Chondrocyte (in vitro differentiated cells): ENCODE measurements at places on chromosomes 13 and 19.

DNA sequence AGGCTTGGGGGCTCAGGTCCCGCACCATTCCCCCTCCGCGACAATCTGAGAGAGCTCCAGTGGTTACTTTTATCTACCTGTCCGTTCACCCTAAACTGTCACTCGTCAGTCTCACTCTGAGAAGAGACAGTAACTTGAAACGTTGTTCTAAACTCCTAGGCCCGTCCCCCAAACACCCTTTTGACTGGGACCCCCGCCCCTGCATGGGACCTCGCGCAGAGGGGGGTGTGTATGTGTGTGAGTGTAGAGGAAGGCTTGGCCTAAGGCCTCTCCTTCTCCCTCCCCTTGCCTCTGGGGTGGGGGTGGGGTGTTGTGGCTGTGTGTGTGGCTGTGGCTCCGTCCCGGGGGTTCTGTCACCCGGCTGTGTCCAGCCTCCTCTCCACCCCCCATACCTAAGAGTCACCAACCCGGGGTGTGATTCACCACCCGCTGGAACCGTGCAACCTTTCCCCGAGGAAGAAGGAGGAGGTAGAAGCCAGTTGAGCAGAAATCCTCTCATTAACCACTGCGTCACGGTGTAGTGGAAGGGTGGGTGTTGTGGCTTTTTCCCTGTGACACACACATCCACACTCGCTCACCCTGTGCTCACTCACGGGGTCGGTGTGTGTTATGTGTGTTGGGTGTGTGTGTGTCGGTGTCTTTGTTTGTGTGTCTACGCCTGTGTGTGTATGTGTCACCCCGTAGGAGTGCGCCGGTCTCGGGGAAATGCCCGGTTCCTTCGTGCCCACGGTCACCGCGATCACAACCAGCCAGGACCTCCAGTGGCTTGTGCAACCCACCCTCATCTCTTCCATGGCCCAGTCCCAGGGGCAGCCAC, 2.4 kb downstream of the FOSB start:
- no peak for DNase-seq

DNA sequence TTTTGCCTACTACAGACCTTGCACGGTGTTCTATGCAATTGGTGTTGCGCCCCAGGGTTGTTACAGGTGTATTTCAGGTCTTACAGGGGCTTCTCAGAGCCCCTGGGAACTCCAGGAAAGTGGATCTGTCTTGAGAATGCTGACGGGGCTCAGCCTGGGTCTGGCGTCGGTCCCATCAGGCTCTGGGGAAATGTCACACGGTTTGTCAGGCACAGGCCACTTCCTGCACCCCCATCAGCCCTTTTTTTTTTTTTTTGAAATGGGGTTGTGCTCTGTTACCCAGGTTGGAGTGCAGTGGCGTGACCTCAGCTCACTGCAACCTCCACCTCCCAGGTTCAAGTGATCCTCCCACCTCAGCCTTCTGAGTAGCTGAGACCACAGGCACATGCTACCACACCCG, 13.2 kb downstream of the CLEC4G start:
- no peak for DNase-seq

DNA sequence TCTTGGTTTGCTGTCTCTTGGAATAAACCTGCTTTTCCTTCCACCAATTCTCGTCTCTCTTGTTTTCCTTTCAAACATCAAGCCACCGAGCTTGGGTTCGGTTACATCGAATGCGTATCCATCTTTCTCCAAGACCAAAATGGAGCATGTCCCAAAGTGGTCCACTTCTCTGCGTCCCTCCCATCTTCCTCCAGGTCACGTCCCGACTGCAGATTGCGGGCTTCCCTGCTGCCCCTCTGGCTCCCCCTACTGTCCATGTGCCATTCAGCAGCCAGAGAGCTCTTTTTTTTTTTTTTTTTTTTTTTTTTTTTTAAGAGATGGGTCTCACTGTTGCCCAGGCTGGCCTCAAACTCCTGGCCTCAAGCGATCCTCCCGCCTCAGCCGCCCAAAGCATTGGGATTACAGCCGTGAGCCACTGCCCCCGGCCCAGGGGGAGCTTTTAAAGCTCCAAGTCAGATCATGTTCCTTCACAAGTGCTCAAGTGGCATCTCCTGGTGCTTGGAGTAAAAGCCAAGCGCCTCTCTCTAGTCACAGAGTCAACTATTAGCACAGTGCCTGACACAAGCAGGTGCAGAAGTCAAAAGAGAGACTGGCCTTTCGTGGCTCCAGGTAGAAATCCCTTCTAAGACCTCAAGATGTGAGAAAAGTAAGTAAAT, 10.0 kb downstream of the COL5A3 start:
- no peak for DNase-seq

DNA sequence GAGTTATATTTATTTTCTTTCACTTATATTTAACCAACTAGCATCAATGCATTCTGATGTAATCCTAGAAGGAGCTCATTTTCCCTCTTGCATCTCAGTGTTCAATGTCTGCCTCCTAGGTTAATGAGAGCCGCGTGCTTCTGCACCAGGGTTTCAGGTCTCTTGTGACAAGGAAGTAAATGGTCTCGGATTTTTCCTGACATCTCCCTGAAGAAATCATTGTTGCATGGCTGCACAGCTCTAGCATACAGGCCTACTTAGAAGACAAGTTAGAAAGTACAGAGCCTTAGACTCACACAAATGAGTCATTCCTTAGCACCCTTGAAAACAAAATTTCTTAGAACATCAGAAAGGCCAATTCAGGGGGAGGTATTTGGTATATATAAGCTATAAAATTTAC, 57.2 kb upstream of the KLF12 start:
- no peak for DNase-seq

- DNase-seq = no peak
These were observed 125.2 kb upstream of the SPACA7 start for GRCh38 chr13:112250788-112251445.

GRCh38 chr19:1270213-1270853, 1.2 kb downstream of the CIRBP start:
- DNase-seq = no peak

- no peak for DNase-seq
These were observed 1072.4 kb downstream of the EFNB2 start for GRCh38 chr13:105463011-105463501.

DNA sequence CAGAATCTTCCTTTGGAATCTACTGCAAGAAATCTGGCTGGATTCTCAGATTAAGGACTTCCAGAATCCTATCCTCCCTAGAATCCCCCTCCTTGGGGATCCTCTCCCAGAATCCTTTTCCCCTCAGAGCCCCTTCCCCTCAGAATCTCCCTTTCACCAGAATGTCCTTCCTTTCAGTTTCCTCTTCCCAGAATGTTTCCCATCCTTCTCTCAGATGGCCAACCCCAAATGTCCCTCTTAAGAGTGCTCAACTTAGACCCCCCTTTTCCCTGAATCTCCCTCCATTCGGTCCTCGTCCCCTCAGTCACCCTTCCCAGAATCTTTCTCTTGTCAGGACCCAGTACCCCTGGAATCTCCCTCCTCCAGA, 584 bp upstream of the RPS16 start:
- no peak for DNase-seq
